ENCODE measurements at places on chromosomes 13 and 19.

- DNase-seq: no peak
These were observed 25.9 kb upstream of the FNDC3A start for GRCh38 chr13:48949566-48950500.

- no peak for DNase-seq
These were observed 929.1 kb downstream of the PCDH9 start for GRCh38 chr13:66301006-66301405.

GRCh38 chr19:37983153-37983552, 76.1 kb downstream of the SIPA1L3 start:
- no peak for DNase-seq

DNA sequence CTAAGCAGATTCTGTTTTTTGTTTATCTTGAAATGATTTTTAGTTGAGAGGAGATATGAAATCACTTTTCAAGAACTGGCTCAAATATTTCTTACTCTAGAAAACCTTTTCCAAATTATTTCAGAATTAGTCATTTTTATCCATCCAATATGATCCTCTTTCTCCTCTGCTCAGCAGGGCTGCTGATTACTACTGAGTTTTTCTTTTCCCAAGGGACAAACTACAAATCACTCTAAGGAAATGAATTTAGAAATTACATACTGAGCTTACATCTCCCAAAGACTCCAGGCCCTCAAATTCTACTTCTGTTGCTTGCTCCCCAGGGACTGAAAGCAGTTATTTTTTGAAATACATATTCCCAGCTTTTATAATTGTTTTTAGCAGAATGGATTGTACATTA, 87.4 kb upstream of the UFM1 start:
- no peak for DNase-seq

GRCh38 chr13:37534181-37534580, 64.4 kb downstream of the POSTN start:
- DNase-seq: no peak

DNA sequence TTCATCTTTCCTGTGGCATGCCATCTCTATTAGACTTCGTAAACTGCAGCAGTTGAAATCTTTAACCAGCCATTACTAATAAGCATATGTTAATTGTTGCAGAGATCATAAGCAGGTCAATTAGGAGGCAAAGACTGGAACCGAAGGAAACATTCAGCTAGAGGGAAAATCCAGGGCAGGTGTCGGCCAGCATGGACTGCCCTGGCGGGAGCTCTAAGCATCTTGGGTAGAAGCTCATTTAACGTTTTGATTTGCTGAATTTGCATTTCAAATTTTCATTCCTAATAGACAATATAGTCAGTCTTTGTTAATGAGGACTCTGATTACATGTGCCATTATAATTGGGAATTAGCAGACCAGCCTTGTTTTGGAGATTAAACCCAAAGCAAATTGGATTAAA, 238.6 kb downstream of the POU4F1 start:
- DNase-seq: no peak

DNA sequence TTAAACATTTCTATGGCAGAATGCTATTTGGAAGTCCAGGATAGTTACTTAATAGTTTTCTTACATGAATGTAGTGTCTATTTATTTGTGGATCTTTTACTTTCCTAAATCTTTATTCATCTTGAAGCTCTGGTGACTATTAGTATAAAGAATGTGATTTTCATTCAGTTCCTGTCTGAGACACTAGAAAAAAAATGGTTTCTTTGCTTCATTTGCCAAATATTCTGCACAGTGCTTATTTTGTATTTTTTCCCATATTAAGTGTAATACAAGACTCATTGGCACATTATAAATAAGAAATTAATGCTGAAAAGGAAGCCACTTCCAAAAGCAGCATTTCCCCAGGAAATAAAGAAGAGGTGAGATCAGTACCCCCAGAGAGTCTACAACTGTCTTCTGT, 109.8 kb downstream of the POSTN start:
- DNase-seq: no peak

DNA sequence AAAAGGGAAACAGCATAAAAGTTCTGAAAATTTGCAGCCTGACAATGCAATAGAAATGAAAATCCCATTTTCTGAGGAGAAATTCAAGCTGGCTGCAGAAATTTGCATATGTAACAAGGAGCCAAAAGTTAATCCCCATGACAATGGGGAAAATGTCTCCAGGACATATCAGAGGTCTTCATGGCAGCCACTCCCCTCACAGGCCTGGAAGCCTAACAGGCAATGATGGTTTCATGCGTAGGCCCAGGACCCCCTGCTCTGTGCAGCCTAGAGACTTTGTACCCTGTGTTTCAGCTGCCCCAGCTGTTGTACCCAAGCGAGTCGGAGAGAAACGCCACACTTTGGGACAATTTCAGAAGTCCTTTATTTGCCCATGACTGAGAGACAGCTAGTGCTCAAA, 701.3 kb upstream of the KLHL1 start:
- no peak for DNase-seq

GRCh38 chr13:48925001-48925400, 50.7 kb upstream of the FNDC3A start:
- no peak for DNase-seq

- no peak for DNase-seq
These were observed 204.6 kb downstream of the MTUS2 start for GRCh38 chr13:29024783-29025182.

DNA sequence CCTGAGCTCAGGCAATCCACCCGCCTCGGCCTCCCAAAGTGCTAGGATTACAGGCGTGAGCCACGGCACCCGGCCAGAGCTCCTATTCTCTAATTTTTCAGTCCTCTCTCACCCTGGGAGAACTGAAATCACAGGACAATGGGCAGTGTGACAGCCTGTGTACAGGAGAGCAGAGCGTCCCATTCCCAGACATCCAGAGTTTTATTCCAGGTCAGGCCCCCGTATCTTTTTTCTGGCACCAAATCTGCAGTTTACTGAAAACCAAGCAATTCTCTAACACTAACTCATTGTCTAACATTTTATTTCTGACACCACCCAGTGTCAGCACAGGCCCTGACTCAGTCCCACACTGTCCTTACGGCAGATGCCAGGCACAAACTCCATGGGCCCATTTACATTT, 6.7 kb downstream of the ZNF708 start:
- DNase-seq: no peak

DNA sequence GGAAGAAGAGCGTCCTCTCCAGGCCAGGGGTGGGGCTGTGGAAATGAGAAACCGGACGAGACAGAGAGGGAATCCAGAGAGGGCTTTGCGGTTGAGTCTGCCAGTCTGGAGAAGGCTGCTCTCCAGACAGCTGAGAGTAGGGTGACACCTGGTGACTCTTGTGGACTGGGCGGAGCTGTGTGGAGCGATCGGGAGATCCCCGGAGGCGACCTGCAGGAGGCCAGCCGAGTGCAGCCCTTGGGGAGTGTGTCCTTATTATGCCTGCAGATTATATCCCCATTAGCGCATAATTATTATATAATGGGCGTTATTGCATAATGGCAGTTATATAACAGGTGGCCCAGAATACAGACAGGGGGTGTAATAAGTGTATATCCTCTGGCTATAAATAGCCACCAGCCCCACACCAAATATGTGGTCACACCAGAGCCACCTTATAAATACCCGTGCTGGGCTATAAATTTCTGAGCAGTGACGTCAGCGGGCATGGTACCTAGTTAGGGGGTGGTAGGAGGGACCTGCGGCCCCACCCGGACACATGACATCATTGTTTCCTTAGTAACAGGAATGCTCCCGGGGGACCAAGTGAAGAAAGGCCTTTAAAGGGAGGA, 41.2 kb downstream of the NFIX start:
- DNase-seq: peak; percentile 91

DNA sequence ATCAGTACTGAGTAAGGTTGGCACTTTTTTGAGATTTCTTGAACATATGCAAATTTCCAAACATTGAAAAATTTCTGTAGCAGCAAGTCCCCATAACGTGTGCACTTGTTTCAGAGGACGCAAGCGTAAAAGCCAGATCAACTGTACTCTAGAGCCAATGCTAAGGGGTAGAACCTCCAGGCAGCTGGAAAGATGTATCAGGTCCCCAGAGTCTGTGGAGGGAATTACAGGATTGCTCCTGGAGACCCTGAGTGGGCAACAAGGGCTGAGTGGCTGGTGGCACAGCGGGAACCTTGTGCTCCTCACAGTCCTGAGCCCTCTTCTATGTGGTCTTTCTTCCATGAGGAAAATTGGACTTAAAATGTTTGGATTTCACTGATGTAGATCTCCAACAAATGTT, 53.9 kb upstream of the AMER2 start:
- no peak for DNase-seq

DNA sequence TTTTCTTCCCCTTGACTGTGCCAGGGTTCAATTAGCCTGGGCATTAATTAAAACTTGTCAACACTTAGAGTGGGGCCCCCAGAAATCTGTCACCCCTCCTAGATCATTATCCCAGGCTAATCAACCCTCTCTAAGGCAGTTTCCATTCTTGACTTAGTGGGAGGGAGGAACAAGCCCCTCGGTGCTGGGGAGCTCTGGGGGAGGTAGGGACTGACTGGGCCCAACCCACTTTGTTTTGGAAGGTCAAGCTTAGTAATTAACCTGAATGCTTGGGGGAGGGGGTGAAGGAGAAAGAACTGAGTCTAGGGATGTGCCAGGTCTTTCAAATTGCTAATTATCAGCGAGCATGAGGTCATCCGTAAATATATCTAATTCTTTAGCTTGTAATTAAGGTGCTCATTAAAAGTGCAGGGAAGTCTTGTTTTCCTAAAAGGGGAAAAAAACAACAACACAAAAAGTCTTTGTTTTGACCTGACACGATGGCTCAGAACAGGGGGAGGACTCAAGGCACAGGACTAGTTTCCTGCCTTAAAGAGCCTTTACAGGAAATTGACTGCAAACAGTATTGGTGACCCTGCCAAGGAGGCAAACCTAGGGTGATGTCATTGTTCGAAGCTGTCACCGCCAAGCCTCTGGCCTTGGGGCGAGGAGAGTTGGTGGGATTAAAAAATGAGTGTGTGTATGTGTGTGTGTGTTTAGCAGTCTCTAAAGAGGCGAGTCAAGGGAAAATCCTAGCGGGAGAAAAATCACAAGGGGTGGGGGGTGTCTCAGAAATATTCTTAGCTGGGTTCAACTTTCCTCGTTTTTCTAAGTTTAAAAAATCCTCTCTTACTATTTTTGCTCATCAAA, 19.4 kb downstream of the ACTN4 start:
- DNase-seq: no peak

- DNase-seq: no peak
These were observed at the start of gene FGF22 for GRCh38 chr19:639253-640160. TSS of gene FGF22 (plus strand) at chr19:639879. CDS start at chr19:639926, 47 bp downstream.

GRCh38 chr19:23099966-23100365, 16.9 kb upstream of the ZNF730 start:
- no peak for DNase-seq

DNA sequence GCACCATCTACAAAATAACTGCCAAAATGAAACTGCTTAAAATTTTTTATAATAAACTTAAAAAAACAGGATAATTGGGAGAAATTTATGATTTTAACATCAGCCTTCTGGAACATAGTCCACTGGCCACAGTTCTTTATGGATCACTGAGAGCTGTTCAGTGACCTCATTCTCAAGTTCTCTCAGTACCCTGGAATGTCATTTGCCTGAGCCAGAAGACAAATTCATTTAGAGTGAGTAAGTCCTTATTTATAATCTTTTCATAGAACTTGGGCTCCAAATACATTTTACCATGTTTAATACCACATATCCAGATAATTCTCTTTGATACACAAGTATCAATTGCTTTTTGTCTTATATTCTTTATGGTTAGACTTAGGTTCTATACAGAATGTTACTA, 87.6 kb downstream of the CAB39L start:
- no peak for DNase-seq

GRCh38 chr19:1755467-1756171, 2.3 kb downstream of the ONECUT3 start:
- no peak for DNase-seq

DNA sequence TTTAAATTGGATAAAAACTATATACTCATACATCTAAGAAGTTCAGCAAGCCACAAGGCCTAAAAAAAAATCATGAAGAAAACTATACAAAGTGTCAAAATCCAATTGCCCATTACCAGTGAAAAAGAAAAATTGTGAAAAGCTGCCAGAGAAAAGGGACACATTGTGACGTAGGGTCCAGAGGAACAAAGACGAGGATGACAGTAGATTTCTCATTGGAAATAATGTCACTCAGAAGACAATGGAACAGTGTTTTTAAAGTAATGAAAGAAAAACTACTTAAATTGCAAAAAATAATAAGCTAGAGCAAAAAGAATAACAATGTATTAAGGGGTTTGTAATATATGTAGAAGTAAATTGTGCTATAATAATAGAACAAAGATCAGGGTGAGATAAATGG, 195.2 kb downstream of the EFNB2 start:
- no peak for DNase-seq

DNA sequence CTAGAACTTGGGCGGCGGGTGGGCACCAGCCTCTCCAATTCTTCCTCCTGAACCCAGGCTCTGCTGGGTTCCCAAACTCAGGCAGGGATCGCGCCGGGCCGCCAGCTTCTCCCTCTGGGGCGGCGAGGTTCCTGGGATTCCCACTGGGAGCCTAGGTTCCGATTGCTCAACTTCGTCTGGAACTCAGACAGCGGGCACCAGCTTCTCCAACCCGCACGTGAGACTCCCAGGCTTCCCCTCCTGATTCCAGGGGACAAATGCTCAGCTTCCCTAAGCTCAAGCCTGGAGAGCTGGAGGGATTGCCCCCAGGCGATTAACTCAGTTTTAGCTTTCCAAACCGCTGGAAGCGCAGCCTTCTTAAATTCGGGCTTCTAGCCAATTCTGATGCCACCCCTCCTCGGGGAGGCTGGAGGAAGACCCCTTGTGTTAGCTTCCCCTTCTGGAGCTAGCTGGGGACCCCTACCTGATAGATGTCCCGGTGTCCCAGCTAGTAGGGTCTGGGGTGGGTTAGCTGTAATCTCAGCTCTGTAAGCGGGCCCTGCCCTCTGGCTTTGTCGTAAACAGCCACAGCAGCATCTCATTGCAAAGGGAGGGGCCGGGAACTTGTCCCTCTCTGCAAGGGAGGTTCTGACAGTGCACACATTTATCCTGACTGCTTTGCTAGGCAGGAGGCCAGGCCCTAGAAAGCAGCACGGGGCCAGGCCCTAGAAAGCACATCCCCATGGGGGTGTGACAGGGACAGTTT, 671 bp downstream of the MCOLN1 start:
- DNase-seq: no peak

Measured in NCI-H1436 treated with DMSO at 0.1 percent for 48 hours (cell line).